ENCODE measurements at places on chromosomes 6 and 20.

DNA sequence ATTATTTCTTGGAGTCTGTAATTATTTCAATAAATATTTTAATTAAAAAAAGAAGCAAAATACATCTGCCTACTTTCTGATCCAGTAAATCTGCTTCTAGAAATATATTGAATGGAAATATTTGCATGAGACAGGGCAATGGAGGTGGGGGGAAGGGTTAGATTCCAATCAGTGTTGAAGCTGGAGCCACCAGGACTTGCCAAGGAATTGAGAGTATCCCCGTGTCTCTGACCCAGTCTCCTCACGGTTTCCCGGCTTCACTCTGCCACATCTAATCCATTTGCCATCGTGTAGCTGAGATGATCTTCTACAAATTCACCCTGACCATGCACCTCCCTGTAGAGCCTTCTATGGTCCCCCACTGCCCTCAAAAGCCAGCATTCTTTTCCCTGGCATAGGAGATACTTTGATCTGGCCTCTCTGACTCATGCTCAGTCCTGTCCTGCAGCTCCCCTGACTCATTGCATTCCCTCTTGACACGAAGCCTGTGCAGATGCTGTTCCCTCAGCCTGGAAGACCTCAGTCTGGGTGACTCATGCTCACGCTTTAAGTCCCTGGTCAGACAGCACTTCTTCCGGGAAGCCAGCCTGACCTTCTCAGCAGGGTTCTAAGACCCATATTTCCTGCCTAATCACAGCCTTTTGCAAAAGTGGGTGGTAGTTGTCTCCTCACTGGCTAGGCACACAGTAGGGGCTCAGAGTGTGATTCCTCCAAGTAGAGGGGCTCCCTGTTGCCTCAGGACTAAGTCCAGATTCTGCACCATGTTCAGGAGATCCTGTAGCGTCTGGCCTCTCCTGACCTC is 23.0 kb upstream of the FKBP1A start:
- DNase-seq: no peak

GRCh38 chr6:112827793-112828192 is 480.7 kb downstream of the RFPL4B start:
- no peak for DNase-seq

DNA sequence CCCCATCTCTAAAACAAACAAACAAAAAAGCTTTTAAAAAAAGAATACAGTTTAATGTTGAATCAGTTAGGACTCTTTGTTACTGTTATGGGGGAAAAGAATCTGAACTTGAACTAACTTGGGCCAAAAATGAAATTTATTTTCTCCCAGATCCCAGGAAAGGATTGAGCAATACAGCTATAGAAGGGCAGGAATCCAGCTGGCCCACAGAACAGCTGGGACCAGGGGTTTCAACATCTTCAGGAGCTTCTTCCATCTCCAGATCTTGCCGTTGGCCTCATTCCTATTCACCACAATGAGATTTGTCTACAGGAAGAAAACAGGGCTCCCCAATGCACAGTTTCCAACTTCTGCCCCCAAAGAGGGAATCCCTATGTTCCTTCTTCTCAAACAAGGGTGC is 43.2 kb upstream of the AKAP12 start:
- DNase-seq: no peak

DNA sequence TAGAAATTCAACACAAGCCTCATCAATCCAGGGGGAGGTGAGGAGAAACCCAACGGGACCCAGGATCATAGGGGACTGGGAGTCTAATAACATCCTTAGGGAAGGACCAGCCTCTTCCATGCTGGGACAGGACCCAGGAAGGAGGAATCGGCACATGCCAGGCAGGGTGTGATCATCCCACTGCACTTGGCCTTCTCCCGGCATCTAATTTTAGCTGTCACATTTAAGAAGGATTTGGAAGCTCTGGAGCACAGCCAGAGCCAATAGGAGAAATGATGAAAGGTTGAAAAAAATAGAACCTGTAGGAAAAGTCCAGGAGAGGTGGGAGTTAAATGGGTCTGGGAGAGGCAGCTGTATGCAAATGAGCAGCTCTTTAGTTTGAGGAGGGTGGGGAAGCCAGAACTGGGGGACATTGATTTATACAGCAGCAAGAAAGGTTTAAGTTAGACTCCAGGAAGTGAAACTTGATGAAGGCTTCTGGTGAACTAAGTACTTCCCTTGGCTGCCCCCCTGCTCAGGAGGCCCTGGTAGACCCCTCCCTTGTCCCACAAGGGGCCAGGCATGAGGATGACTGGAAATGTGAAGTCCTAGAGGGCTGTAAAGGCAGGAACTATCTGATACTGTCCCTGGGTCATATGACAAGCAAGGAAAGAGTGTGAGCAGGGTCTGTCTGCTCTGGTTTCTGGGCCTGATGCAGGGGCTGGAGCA is 260.3 kb downstream of the LRFN2 start:
- DNase-seq: peak; percentile 64

DNA sequence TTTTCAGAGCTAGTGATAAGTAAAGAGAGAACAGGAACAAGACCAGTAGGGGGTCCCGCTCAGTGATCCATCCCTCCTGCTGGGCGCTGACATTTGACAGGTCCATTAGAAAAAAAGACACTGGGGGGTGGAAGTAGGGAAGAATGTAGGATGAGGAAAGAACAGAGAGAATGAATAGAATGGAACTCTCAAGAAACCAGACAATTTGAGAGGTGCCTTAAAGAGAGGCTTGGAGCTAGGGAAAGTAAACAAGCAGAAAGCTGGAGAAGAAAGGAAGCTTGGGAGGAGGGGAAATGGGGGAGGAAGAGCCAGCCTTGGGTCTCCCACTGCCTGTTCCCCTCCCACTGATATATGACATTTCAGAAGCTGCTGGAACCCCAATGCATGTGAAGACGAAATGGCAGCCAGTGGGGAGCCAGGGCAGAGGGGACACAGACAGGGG is 8.4 kb downstream of the GABBR1 start:
- peak; percentile 52 for DNase-seq

DNA sequence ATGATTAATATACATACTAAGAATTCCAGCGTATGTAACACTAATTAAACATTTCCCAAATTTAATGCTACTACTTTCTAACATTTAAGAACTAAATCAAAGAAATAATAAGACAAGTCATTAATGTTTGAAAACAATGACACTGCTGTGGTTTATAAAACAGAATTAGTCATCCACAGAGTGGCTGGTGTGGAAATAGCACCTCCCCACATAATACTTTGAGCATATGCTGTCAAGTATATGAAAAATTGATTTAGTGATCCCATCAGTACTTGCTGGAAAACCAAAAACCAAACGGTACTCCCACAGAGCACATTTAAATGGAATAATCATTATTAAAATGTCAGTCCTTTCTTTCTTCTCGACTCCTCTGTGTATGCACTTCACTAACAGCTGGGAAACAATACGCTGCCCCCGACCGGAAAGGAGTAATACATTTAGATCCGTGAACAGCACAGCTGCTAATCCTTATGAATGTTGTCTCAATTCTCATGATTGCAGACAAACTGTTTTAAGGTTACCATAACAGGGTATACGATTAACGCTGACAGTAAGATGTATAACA is 78.4 kb downstream of the PREP start:
- no peak for DNase-seq

- DNase-seq: no peak
Measured at GRCh38 chr20:58900397-58900796, 47.9 kb downstream of the GNAS start.

- peak; percentile 28 for DNase-seq
Measured at GRCh38 chr6:50791900-50792508, 26.7 kb upstream of the TFAP2B start.

DNA sequence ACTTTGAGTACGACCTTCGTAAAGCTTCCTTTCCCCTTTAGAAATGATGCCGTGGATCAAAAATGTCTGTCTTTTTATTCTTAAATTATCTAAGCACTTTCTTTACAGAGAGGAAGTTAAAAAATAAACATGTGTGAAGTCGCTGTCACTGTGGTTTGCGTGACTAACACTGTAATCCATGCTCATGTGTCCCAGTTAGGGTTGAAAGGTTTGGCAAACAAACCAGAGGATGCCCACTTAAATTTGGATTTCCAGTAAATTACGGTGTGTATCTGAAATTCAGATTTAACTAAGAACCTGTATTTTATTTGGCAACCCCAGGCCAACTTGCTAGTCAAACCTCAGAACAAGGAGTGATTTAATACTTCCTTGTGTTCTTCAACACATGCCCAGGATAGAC is 21.1 kb downstream of the HLA-DRB1 start:
- DNase-seq: no peak
